ENCODE measurements at places on chromosomes 3 and 15.

GRCh38 chr3:24198728-24199127, 253.6 kb downstream of the NR1D2 start:
- no peak for DNase-seq

GRCh38 chr15:29115093-29115991, 154.3 kb downstream of the NSMCE3 start:
- no peak for DNase-seq

- no peak for DNase-seq
Measured at GRCh38 chr3:46296826-46297225, 54.6 kb downstream of the CCR3 start.

GRCh38 chr15:72932472-72932871, 119.8 kb upstream of the NEO1 start:
- no peak for DNase-seq

DNA sequence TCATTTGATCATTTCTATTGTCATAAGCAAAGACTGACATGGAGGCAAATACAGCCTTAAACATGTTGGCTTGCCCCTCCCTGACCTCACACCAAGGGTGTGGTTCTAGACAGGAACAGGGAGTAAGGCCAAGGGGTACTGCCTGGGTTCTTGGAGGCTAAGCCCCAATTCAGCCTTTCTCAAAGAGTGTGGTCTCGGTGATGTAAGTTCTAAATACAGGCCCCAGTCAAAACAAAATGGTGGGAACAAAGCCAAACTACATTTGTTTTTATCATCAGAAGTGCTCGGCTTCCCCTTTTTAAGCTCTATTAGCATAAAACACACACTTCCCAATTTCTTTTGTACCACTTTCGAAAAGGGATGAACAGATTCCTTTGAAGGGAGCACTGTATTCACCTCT, 129.5 kb downstream of the ATP8B4 start:
- DNase-seq, result no peak

- DNase-seq, result no peak
Measured at GRCh38 chr3:126454437-126455198, 21.1 kb downstream of the ZXDC start.

DNA sequence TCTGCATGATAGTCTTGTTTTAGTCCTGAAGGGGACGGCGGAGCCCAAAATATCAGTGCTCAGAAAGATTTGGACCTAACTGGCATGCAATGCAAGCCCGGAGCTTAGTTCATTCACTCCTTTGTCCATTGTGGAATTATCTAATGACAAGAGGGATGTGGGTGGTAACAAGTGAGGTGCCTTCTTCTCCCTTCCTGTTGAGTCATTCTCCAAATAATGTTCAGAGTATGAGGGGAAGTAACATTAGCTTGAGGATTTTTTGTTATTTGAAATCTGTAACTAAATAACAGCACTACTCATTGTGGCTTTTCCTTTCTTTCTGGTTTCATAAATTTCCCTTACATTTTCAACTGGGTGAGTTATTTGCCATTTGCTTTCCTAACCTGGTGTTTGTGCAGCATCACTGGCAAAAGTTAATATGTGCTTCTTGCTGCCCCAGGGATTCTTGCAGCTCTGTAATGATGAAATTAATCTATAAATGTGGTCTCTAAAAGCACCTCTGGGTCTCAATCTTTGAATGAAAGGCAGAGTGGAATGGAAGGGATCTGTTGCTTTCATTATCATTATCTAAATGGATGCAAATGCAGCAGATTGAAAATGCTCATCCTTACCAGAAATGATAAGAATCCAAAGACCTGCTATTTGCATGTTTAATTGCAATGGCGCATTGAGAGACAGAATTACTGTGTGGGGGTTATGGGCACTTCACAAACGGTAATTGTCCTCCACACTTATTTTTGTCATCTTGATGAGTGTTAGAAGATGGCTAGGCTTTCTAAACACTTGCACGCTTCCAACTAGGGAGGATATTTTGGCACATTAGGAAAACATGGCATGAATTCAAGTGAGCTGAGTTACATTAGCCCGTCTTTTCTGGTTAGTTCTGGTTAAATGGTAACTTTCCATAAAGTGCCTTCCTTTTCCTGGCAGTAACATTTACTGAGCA, 89.9 kb upstream of the MITF start:
- no peak for DNase-seq

- peak; percentile 98 for DNase-seq
Measured at GRCh38 chr3:8458711-8459110, 42.9 kb upstream of the LMCD1 start.

GRCh38 chr3:192339214-192339613, 388.1 kb downstream of the FGF12 start:
- DNase-seq, result no peak
